Activated T-helper 1 cell treated with Interleukin-2 at 50 U/mL for 16 hours (primary cell): ENCODE measurements at places on chromosomes 5 and 9.

DNA sequence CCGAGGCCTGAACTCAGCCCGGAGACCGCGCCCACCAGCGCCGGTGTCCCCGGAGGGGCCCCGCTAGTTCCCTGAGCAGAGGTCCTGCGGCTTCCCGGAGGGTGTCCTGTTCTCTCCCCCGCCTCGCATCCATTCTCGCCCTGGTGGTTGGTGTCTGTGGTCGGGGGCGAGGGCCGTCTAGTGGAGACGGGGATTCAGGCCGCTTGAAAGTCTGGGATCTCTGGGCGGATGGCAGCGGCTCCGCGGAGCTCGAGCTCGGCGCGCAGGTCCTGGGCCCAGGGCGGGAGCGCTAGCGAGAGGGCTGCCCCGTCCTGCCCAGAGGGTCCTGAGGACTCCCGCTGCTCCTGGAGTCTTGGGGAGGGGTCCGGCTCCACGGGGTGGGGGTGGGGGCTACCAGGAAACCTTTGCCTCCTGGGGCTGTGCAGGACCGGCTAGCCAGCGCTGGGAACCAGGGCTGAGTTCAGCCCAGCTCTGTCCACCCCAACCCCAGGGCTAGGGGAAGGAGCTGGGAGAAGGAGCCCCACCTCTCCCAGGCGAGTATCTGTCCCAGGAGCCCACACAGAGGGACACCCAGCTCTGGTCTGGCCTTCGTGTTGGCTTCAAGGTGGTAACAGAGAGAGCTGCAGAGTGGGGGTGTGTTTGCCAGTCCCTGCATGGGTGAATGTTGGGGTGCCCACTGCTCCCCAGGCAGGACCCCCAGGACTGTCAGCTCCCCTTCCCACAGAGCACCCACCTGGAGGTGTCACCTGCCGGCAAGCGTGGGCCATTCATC, 4.0 kb downstream of the TOR4A start:
- no peak for DNase-seq

- DNase-seq: no peak
Measured at GRCh38 chr5:132060501-132061161, at the start of gene IL3. TSS of gene IL3 (plus strand) at chr5:132060655. CDS start at chr5:132060707, 52 bp downstream.

DNA sequence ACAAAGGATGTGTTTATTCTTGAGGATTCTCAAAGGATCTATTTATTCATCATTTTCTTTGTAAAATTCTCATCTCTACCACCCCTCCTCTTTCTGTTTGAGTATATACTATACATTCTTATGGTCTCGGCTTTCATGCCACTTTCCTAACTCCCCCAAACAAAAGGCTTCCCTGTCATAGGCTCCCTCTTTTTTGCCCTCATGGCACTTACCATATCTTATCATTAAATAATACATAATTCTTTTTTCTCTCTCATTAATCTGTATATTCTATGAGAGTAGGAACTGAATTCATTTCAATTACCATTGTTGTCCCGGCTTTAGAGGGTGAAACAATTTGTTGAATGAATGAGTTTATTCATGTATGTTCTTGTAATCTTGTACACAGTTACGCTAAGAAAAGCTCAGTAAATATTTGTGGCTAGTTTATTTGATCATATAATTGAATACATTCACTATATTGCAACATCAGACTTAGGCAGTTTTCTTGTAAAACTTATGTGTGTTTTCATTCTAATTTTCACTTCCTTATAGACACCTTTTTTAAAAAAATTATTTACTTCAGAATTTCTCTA, 254.6 kb downstream of the EDIL3 start:
- DNase-seq: no peak

DNA sequence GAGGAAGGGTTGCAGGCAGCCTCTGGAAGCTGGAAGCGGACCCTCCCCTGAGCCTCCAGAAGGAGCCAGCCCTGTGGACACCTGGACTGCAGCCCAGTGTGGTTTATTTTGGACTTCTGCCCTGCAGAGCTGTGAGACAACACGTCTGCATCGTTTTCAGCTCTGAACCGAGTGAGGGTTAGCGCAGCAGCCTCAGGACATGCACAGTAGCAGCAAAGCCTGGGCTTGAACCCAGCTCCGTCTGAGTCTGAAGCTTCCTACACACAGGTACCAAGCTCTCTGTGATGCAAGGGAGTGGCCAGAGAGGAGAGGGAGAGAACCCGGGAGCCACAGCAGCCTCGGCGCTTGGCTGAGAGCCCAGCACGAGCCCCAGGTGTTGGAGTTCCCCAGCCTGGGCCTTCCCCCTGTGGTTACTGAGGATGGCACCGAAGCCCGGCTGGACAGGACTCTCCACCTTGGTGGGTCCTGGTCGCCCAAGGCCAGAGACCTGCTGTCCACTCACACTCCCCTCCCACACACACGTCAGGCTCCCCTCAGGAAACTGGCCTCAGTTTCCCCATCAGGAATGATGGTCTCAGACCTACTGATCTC, 128.2 kb downstream of the OLFM1 start:
- DNase-seq: no peak

DNA sequence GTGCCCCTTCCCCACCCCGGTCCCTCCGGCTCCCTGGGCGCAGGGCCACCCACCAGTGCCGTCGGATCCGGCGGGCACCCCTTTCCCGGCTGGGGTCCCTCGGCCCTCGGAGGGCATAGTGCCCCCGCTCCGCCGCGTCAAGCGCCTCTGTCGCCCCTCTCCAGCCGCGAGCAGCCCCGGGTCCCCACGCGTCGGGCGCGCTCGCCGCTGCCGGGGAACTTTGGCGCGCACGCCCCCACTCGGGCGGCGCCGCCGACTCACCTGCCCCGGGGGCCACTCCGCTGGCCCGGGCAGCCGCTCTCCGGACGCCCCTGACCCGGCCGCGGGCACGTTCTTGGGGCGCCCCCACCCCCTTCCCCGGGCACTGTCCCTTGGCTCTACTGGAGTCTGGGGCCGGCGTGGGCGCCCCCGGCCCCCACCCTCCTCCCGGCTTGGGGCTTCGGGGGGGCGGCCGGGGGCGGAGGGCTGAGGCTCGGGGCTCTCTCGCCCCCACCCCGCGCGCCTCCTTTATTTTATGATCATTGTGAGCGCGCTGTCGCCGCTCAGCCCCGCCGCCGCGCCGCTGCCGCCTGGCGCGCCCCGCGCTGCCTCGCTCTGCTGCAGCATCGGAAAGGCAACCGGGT, 1.1 kb upstream of the FAM78A start:
- DNase-seq: no peak

DNA sequence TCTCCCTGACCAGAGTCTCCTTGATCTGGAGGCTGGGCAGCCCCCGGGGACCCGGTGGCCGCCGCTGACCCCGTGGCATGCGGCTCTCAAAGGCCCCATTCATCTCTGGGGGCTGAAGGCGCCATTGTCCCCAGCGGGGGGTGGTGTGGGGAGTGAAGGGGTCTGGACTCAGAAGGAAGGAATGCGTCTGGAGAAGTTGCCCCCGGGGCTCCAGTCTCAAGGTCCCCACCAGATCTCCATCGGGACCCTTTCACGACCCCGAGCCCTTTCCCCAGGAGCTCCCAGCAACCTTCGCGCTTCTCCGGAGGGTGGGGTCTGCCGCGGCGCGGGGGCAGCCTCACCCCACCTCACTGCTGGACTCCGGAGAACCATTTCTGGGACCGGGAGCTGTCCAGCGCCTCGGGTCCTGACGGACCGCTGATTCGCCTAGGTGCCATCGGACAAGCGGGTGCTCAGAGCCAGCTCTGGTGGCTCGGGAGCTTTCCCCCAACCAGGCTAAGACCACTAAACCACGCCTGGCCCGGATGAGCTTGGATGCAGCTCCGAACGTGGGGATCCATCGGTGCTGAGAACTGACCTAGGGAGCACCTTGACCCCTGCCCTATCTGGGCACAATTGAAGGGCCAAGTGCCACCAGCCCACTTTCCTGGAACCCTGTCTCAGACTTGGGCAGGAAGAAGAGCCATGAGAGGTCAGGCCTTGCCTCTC, 5.1 kb upstream of the PCDH1 start:
- no peak for DNase-seq
